ENCODE measurements at places on chromosomes 1 and 21.

DNA sequence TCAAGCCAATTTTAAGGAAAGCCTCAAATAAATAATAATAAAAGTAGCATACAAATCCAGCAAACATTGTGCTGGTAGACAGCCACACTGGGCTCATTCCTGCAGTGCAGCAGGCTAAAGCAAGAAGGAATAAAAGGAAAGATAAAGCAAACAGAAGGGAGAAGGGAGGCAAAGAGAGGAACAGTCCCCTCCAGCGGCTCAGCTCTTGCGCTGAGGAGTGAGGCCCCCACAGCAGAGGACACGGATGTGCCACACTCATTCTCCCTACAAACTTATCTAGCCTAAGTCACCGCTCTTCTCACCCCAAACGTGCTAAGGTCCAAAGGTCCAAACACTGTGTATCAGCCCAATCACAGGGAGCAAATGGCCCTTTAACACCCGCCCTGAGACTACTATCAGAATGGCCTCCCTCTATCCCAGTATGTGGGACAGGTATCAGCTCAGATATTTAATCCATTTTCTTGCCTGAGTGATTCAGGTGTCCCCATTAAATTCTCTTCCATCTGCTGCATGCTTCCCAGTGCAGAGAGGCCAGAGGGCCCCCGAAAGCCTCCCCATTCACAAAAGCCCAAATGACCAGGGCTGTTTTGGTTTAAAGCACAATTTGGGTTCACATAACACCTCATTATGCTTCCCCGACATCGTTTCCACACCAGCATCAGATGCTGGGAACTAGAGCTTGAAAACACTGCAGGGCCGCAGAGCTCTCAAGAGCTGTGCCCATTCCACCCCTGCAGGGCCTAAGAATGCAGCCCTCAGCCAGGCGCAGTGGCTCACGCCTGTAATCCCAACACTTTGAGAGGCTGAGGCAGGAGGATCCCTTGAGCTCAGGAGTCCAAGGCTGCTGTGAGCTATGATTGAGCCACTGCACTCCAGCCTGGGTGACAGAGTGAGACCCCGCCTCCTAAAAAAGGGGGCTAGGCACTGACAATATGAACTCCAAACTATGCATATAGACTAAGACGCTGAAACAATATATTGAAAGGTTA is 17.8 kb downstream of the CAPZB start:
- no peak for DNase-seq

- DNase-seq: no peak
Observed at GRCh38 chr1:42013881-42014470, 95.3 kb upstream of the HIVEP3 start.

GRCh38 chr21:29172282-29172681 is 41.8 kb downstream of the MAP3K7CL start:
- no peak for DNase-seq

- DNase-seq: peak; percentile 74
Observed at GRCh38 chr1:206581571-206581981, 30.7 kb downstream of the EIF2D start.

DNA sequence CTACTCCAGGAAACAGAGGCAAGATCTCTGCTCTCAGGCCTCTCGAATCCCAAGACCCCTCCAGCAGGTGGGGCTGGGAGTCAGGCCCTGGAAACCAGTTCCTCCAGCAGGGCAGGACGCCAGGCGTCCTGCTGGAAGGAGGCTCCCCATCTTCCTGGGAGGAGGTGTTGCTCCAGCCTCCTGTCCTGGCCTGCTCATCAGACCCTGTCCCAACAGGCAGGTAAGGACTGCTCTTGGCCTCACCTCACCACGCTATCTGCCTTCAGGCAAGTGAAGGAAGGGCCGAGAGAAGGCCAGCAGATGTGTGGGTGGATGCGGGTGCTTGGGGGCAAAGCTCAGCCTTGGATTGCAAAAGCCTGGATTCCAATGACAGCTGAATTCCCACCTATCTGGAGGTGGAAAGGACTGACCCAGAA is 82.9 kb downstream of the SSBP3 start:
- no peak for DNase-seq

GRCh38 chr1:223208164-223209076 is 65.4 kb upstream of the TLR5 start:
- DNase-seq: no peak

GRCh38 chr1:227891955-227892488 is 55.7 kb downstream of the WNT9A start:
- DNase-seq: no peak

- DNase-seq: no peak
Observed at GRCh38 chr1:43379476-43379875, 10.1 kb downstream of the MED8 start.

- no peak for DNase-seq
Observed at GRCh38 chr21:31161157-31161556, 122.9 kb upstream of the KRTAP19-8 start.

DNA sequence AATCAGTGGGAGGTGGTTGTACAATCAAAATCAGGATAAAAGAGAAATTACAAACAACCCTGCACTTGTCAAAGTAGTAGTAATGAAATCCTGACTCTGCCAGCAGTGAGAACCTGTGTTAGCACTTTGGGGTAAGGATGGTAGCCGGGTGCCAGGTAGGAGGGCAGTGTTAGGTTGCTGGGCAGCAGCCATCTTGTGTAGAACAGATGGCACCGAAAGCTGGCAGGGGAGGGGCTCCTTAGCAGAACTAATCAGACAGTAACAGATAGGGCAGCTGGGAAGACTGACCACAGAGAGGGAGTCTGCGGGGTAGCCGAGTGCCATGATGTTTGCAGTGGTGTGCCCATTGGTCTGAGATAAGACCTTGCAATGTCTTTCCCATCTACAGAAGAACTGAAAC is 137.3 kb downstream of the SDCCAG8 start:
- no peak for DNase-seq

DNA sequence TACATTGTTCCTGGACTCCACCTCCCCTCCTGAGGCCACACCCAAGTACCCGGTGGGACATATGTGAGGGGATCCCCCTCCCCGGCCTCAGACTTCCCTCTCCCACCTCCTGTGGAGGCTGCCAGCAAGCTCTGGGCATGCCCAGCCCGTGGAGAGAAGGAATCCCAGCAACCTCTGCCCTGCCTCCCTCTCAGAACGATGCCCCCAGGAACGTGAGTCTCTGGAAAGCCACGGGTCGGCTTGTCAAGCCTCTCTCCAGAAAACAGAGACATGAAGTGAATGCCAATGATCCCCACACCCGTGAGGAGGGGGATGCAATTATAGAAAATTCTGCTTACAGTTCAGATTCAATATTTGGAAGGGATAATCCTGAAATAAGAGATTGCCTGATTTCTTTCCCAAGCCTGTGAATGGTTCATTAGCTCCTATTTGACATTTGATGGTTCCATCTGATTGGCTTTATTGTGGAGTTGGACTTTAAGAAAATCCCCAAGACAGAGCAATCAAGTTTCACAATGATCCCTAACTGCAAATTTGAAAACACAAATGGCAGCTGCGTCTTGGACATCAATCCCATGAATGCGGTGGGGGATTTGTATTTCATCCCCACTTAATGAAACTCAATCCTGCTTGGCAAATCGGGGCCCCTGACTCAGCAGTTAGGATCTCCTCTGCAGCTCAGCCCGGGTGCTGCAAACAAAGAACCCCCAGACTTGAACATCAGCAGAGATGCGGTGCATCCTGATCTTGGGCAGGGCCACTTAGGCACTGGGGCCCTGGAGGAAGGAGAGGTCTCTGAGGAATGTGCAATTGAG is 9.1 kb upstream of the GUCA2B start:
- DNase-seq: no peak

DNA sequence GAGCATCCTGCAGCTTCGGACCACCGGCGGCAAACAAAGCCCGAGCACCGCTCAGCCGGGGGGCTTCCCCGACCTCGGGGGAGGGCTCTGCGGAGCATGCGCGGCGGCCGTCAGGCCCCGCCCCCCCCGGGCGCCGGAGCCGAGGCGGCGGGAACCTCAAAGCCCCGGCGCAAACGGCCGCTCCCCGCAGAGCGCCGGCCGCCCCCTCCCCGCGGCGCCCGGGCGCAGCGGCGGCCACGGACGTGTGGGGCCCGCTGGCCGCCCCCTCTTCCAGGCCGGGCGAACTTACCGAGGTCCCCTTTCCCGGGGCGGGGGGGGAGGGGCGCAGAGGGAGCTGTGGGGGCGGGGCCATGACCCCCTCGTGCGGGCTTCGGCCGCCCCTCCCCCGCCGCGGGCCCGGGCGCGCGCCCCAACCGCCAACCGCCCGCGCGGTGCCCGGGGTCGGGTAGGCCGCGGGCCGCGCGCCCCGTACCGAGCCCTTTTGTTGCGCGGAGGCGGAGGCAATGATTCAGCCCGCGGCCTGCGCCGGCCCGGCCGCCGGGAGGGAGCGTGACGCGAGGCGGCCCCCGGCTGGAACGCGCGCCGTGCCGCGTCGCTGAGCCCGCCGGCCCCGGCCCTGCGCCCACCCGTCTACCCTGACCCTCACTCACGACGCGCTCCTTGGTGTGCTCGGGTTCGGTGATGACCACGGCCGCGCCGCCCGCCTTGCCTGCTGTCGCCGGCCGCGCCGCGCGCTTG is 1.7 kb downstream of the RCC2 start:
- peak; percentile 26 for DNase-seq

GRCh38 chr1:46526013-46526690 is 25.3 kb downstream of the KNCN start:
- DNase-seq: no peak

DNA sequence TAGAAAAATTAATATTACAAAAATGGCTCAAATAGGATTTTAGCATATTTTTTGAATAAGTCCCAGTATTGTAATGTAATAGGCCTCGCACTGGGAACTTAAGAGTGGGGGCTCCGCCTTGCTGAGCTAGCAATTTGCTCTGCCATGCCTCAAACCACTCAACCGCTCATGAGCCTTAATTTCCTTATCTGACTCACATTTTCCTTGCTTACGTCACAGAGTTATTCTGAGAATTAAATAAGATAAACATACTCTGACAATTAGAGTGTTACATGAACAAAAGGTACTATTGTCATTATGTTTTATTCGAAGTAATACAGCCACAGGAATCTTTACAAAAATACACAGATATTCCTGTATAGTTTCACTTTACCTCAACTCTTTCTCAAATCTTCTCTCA is 108.1 kb downstream of the SLC44A5 start:
- no peak for DNase-seq
